ENCODE measurements at places on chromosomes 2 and 18. TPM values are rescaled to one million over a fixed set of nuclear protein-coding genes. Genes with fewer than 3 reads are reported as not detected.
A peak's percentile ranks its signal among the peaks of the same experiment; 100 is the strongest.

DNA sequence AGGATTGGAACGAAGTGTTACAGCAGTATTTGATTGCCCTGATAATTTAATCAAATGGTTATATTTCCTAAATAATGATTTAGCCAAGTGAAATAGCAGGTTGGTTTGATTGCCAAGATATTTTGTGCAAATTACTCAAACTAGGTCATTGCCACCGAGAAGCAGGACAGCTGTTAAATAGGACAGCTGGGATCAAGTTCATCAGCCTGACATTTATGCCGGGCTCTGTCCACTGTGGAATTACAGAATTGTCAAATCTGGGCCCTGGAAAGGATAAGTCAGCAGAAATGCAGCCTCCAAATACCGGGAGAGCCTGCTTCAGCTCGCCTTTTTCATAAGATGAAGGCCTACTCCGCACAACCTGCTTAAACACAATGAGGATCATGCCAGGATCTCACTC lies 73.9 kb upstream of the RPL31 start:
- no peak for DNase-seq

DNA sequence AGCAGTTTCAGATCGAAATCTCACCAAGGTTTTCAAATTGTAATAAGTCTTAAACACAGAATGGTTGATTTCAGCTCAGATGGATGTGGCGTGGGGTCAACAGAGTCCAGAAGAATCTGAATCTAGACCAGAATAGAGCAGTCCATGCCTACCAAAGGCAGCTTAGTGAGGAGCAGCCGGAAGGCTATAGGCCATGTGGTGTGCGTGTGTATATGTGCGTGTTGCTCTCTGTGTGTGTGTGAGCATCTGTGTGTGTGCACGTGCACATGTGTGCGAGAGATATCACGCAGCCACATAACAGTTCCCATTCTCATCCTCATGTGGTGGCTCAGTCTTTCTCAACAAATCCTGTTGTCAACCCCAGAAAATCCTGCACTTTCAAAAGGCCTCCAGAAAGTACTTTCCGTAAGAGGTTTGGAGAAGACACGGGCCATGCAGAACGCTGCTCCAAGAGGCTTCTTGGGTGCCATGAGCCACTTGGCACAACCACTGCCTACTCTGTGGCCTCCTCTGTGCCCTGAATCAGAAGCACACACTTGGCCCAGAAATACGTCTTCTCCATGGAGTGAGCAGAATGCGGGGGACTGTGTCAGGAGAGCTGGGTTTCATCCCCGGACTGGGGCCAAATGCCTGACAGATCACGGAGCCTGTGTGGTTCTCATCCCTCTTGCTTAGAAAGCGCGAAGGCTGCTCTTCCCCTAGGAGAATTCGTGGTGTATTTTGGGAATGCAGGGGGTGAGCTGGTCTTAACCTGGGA lies 67.3 kb downstream of the ACKR3 start:
- no peak for DNase-seq

- DNase-seq, result no peak
These were observed 735.9 kb downstream of the ERBB4 start for GRCh38 chr2:211802666-211803065.

GRCh38 chr2:220188031-220188430 lies 560.6 kb downstream of the SLC4A3 start:
- DNase-seq, result no peak

DNA sequence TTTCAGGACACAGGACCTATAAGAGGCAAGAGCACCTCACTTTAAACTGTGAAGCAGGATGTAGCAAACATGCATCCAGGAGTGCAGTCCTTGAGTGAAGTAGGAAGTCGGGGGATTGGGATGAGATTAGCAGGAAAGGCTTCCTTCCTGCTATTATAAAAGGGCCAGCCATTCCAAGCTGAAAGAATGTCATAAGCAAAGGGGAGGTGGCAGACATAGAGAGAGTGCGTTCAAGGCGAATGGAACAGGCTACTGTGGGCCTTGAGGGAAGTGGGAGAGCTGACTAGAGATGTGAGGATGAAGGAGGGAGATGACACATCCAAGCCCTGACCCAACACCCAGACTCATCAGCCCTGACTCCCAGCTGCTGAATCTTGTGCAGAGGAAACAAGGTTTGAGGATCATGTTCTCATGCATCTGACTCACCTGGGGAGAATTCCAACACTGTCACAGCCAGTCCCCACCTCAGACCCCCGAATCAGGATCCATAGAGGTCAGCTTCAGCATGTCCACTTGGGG lies 63.9 kb downstream of the GYPC start:
- no peak for DNase-seq

DNA sequence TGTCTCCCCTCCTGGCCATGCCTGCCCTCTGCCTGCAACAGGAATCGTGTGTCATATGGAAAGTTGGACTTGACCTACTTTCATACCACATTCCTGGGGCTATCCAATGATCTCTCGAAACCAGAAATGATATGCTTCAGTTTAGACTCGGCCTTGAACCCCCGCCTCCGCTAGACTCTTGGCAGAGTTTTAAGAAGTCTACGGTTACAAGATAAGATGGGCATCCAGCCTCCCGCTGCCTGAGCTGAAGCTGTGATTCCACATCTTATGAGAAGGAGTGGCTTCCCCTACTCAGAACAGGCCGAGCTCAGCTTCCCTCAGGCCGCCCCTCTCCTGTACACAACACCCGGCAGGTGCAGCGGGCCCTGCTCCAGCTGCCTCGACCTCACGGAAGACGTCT lies 73.9 kb downstream of the MTCL1 start:
- no peak for DNase-seq

DNA sequence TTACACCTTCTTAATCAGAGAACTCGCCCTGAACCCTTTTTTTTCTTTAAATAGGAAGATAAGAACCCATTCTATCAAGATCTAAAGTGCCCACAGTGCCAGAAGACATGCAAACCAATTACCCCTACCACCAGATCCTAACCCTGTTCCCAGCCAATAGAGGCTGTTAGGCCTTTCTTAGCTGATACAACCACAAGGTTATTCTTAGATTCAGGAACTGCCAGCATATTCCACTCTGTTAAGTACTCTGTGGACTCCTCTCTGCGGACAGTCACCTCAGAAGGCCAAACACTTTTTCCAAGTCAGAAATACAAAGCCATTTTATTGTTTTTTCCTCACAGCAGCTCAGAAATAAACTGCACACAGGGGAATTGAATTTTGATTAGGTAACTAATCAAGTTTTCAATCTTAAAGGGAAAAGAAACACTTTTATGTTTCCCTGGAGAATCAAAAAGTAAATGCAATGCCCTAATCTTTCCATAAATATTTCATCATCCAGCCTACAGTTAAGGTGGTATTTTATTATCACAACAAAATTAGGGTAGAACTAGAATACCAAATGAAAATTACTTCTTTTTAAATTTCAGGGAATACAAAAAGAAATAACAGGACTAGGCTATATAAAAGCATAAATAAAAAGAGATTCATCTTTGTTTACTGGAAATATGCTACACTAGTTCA lies 111.4 kb downstream of the NBAS start:
- no peak for DNase-seq

DNA sequence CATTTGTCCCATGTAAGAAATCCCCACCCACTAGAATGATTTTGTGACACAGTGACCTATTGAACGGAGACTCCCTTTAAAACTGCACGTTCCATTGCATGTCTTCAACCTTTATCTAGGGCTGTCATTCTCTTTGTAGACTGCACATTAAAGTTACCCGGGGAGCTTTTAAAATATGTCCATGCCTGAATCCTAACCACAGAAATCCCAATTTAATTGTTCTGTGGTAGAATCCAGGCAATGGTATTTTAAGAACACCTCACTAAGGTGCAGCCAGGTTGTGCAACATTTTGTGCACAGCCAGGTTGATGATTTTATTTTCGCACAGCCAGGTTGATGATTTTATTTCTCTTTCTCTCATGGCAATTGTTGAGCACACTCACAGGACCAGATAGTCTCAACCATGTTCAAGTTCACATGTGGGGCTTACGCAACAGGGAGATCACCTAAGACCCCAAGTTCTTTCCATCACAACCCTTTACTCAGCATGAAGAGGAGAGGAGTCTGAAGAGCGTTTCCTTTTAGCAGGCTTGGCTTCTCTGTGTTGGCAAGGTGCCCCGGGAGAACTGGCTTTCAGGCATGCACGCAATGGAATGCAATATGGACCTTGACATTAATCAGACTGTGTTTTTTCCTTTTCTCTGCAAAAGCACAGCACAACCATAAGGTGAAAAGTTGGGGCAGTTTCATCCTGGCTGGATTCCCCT lies 467.3 kb upstream of the ETAA1 start:
- peak; percentile 77 for DNase-seq

GRCh38 chr18:58015065-58015780 lies 28.8 kb upstream of the NEDD4L start:
- DNase-seq, result no peak

DNA sequence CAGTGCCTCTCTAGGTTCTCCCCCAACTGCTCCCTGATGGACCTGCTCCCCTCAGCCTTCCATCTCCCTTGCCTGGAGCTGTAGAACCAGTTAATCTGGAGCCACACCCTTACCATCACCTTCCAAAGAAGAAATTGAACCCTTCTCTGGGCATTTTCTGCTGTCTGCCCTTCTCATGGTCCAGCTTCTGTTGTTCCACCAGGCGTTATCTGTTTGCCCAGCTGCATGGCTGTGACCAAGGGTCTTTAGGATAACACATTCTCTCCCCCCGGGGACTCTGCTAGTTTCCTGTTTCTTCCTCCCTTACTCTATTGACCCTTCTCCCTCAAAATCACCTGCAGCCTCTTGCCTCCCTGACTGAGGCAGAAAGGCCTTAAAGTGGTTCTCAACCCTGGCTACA lies 3.2 kb upstream of the ANKRD53 start:
- no peak for DNase-seq

- DNase-seq, result no peak
These were observed 206.1 kb downstream of the SMAD2 start for GRCh38 chr18:47724186-47724975.

- DNase-seq, result no peak
These were observed 61.6 kb downstream of the ICOS start for GRCh38 chr2:203997980-203998809.

GRCh38 chr2:43508209-43508608 lies 87.6 kb downstream of the THADA start:
- DNase-seq, result no peak

DNA sequence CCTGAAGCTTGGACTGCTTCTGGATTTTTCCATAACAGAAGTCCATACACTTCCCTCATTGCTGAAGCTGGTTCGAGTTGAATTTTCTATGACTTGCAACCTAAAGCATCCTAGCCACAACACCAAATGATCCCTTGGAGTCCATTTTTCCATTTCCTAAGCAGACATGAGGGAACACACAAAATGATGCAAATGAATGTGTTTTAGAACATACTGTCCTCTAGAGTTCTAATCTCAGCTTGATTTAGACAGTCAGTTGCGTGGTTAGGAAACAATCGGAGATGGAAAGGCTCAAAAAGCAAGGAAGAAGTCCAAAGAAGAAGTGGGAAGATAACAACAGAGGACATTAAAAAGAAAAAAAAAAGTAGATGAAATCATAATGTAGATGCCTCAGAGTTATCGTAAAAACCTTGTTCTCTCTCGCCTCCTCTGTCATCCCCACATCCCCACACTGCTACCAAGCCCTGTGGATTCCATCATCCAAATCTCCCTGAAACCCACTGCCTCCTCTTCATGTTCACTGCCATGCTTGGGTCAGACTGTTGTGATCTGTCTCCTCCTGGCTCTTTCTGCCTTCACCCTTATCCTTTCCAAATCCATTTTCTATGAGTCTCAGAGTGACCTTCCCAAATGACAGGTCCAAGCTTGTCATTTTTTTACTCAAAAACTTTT lies 58.4 kb downstream of the TMEM247 start:
- no peak for DNase-seq

DNA sequence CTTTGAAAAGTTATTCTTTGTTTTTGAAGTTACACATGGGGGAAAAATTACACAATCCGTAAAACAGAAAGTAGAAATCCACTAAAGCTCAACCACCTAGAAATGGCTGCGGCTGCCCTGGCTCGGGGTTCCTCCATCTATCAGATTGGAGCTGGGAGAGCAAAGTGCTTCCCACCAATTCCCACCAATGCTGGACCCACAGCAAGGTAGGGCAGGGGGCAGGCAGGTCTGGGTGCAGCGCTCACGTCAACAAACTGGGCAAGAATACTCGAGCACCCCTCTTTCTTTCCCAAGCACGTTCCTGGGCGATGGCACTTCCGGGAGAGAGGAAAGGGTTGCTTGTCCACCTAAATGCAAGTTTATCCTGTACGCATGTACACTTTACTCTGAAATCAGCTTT lies 217.6 kb downstream of the NDUFA10 start:
- DNase-seq, result no peak

DNA sequence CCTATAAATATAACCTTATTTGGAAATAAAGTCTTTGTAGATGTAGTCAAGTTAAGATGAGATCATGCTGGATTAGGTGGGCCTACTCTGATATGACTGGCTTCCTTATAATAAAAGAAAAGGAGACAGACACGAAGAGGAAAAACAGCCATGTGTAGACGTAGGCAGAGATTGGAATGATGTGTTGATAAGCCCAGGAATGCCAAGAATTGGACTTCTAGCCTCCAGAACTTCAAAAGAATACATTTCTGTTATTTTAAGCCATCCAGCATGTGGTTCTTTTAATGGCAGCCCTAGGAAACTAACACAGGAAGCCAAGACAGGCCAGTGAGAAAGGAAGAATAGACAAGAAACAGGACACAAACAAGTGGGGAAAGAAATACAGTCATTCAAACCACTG lies 68.6 kb downstream of the NYAP2 start:
- DNase-seq, result no peak

DNA sequence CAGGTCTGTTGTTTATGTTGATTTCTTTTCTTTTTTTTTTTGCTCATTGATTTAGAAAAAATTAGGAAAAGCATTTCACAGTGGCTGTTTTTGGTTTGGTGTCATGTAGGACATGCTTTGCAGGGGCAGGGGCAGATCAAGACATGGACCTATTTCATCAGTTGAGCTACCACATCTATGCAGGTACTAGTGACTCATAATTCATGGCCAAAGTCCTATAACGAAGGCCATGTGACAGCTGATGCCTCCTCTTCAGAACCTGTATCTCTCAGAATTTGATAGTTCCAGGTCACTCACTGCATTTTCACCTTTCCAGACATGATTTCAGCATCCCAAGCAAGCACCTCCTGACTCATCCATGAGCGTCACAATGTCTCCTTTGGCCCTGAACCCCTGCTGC lies 195.8 kb downstream of the ALK start:
- no peak for DNase-seq

DNA sequence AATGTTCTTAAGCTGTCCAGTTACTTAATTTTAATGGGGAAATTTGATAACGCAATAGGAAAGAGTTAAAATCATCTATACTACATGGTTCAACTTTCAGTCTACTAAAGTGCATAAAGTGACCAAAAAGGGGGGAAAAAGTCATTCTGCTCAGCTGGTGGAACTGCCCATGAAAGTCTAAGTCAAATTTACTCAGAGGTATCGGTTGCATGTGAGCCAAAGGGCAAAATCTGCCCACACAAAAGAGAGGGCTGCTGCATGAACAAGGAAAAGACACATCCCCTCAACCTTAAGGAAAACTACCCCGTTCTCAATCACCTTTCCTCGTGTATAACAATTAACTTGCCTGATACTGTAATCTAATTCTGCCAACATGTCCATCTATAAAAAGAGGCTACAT lies 126.1 kb downstream of the TCF4 start:
- no peak for DNase-seq

The MC4R gene
- polyA plus RNA-seq, result 0.08 TPM

The NEB gene
- 0.29 TPM for polyA plus RNA-seq

The SLC66A2 gene
- polyA plus RNA-seq, result 47.8 TPM

The SH3RF3 gene
- 12.6 TPM for polyA plus RNA-seq

The CXCR1 gene
- 0.13 TPM for polyA plus RNA-seq

The CTAGE1 gene
- not detected for polyA plus RNA-seq

The TLX2 gene
- polyA plus RNA-seq, result 0.51 TPM

The AGXT gene
- 0.49 TPM for polyA plus RNA-seq

The PPP1R1C gene
- 2.4 TPM for polyA plus RNA-seq

The CLEC4F gene
- 0.03 TPM for polyA plus RNA-seq

The TRAPPC12 gene
- polyA plus RNA-seq, result 68.6 TPM

The ACYP2 gene
- 25.0 TPM for polyA plus RNA-seq

All from urinary bladder (tissue), 4 donors.